ENCODE measurements at places on chromosomes 12 and 14.

GRCh38 chr12:107761502-107761904 is 566 bp upstream of the PRDM4 start:
- no peak for DNase-seq

- DNase-seq = no peak
Measured at GRCh38 chr14:74554742-74555362, 57.2 kb downstream of the LTBP2 start.

DNA sequence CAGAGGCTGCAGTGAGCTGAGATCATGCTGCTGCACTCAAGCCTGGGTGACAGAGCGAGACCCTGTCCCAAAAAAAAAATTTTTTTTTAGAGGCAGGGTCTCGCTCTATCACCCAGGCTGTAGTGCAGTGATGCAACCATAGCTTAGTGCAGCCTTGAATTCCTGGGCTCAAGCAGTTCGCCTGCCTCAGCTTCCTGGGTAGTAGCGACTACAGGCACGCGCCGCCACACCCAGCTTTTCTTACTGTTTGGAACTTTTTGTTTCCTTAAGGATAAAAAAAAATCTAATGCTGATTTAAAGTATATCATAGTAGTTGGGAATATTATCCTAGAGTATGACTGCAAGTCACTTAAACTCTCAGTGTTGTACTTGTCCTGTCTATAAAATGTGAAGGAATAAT is 7.2 kb downstream of the TMEM19 start:
- no peak for DNase-seq

DNA sequence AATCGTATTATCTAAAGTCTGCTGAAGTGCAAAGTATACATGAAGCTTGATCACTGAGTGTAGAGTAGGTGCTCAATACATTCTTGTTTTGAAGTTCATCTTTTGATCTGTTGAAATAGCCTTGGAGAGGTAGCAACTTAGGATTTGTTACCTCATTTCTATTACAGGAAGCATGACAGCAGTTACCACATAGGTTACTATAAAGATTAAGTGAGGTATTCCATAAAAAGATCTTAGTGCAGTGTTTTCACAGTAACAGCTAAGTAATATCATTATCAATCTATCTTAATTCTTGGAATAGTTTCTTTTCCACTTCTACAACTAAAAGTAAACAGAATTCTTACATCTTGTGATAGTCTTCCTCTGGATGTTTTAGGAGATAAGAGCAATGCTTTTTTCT is 50.9 kb downstream of the BTBD7 start:
- DNase-seq = no peak

DNA sequence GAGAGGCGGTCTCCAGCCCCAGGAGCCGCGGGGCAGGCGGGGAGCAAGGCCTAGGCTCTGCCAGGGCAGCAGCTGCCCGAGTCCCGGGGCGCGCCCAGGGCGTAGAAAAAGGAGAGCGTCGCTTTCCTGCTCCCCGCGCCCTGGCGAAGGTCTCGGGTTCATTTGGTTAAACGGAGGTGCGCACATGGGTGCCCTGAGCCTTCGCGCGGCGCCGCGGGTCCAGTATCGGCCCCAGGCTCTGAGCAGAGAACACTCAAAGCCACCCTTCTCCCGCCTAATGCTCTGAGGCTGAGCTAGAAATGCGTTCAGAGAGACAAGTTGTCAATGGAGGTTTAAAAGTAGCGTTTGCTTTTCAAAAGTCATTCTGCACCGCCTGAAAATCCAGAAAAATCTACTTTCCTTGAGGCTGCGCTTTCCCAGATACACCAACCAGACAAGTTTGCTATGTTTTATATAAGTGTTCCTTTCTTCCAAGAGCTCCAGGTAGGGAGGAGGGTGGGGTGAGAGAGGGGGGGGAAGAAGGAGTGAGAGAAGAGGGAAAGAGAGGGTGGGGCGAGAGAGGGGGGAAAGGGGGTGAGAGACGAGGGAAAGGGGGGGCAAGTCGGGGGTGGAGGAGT is 1.5 kb downstream of the TMEM132C start:
- no peak for DNase-seq

GRCh38 chr12:31517994-31518393 is 72.9 kb downstream of the DENND5B start:
- no peak for DNase-seq

DNA sequence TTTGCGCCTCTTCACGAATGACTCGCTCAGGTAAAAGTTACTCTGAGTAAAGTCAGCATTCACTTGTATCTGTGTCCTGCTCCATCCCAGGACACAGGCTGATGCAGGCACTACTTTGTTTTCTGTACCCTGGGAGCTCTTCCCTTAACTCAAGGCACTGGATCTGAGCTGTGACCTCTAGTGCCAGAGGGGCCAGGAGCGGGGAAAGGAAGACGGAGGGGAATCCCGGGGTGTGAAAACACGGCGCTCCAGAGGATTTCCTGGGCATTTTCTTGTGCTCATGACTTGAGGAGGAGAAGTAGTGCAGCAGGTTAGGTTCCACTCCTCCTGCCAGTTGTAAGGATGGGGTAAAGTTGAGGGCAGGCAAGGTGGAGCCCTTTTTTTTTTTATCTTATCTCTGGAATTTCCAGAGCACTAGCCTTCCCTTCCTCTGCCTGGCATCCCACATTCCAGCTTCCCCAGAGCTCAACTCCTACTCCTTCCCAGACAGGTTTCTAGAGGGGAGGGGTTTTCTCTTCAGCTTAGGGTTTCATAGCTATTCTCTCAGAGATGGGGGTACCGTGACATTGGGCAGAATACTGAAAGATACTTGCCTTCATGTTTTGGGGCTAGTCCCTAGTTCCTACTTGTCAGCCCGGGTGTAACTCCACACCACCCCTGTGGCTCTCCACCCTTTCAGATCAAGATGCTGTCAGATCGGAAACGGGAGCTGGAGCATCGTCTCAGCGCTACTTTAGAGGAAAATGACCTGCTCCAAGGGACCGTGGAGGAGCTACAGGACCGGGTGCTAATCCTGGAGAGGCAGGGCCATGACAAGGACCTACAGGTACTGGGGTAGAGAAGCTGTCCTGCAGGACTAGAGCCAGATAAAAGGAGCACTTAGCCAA is 52.3 kb downstream of the RAB35 start:
- DNase-seq = no peak

- no peak for DNase-seq
Measured at GRCh38 chr12:108907839-108908351, 28.0 kb downstream of the DAO start.

All from anterior cingulate cortex (tissue), 58 donors.